ENCODE measurements at places on chromosomes 16 and 17.

- DNase-seq = no peak
Measured at GRCh38 chr17:74211912-74212208, 1.5 kb upstream of the TTYH2 start.

DNA sequence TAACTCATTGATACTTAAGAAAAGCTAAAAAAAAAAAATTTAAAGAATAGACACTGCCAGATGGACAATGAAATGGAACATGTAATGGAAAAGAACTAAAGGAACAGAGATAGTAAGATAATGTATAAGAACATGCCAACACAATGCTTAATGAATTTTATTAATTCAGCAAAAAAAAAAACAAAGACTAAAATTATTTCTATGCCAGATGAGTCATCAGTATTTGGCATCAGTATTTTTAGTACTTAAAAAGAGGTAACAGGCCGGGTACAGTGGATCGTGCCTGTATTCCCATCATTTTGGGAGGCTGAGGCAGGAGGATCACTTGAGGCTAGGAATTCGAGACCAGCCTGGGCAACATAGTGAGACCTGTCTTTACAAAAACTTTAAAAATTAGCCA lies 168.5 kb downstream of the CYB561 start:
- DNase-seq = no peak

DNA sequence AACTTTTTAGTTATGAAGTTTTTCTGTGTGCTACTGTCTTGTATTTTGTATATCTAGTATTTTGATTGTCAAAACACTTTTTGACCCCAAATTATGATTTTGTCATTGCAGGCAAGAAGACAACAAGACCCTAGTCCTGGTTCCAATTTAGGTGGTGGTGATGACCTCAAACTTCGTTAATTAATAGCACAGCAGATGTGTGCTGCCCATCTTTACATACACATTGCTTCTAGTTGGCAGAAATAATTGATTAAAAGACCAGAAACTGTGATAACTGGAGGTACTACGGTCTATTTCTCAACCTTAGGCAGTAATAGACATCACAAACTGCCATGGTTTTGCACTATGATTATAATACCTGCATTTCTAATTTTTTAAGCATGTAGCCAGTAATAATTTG lies 11.1 kb upstream of the PHAF1 start:
- no peak for DNase-seq

GRCh38 chr17:850851-851763 lies 69.0 kb downstream of the MRM3 start:
- no peak for DNase-seq

- no peak for DNase-seq
Measured at GRCh38 chr16:3089717-3090592, 9.1 kb downstream of the ZSCAN10 start.

DNA sequence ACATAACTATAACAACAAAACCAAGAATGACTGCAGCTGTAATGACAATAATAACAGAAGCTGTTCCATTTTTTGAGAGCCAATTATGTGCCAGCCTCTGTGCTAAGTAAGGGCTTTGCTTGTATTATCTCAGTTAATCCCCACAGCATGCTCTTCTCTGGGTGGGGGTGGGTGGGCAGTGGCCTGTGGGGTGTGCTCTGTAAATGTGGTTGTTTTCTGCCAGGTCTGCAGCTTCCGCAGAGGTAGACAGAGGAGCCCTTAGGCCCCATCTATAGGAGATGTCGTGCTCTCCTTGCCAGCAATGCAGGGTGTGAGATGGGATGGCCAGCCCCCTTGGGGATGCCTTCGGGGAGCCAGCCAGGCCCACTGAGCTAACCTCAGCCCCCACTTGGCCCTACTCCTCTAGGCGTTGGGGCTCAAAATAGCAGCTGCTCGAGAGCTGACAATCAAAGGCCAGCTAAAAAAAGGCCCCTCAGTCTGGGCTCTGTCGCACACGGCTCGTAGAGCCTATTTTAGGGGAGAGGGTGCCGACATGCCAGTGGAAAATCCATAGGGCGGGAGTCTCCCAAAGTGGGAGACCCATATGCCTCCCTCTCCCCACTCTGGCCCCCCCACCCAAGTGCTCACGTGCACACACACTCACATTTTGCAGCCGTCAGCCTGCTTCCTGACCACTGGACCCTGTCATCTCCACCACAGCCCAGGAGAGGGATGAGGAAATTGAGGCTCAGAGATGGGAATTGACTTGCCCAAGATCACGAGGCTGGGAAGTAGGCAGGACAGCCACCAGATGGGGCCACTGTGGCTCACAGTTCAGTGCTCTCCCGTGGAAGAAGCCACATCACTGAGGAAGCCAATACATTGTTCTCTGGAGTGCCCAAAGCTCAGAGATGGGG lies 15.8 kb downstream of the CDH16 start:
- DNase-seq = no peak

DNA sequence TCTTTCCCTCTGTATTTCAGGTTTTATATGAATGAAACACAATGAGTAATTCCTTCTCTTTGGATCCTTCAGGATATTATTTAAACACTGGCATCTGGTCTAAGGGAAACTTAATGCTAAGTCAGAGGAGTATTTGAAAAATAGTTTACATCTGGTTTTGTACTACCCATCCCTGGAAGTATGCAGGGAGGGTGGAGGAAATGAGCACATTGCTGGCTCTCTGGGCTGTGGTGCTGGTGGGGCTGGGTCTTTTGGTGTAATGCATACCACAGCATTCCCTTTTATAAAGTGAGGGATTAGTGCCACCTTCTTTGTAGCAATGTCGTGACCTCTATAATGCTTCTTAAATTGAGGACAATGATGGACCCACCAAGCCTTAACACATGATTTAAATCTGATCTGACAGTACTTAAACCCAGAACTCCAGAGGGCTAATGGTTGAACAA lies 105.5 kb upstream of the AXIN2 start:
- DNase-seq = no peak

GRCh38 chr16:79792664-79793351 lies 192.3 kb upstream of the MAF start:
- DNase-seq = no peak

DNA sequence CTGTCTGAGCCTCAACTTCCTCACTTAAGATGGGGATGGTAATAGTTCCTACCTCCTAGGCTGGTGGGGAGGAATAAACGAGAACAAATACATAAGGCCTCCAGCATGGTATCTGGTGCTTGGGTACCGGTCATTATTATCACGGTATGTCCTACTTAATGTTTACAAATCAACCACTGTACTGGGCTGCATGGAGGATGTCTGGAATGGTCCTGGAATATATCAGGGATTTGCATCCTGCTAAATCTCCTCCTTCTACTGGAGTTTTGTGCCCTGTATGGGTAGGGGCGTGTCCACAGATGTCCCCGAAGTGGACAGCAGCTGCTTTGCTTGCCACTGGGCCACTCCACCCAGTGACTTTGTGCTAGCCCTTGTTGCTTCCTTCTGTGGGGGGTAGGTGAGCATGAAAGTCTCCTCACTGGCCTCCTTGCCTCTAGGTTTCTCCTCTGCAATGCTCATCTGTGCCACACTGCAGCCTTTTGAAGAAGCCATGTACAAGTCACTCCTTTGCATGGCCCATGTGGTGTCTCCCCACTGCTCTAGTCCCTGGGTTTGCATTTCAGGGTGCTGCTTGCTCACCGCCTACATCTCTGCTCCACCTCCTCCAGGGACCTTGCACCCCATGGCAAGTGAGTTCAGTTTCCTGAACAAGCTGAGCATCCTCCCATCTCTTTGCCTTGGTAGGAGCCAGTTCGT lies 2.2 kb upstream of the CMIP start:
- no peak for DNase-seq

DNA sequence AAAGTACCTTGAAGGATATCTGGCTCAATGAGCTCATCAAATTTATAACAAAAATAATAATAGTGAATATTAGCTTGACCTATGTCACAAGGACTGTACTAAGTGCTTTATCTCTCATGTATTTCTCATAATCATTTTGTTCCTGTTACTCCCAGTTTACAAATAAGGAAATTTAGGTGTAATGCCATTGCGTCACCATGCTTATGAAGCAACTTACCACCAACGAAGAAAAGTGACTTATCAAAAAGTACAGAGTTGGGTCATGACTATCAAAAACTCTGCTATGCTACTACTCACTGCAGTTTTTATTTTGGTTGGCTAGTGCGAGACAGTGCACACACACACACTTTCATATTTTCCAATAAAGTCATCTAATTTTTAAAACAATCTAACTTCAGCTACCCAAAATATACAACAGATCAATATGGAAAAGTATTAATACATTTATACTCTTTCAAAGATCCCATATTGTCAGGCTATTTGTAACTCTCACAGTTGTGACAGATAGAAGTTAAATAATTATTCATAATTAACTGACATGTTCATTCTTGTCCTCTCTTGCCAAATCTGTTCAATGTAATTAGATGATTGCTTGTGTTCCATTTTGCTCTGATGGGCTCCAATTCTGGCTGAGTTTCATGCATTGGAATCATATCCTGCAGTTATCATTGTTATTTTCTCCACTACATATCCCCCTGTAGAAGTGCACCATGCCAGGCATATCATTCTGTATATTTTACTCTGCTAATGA lies 119.4 kb downstream of the KCNJ2 start:
- DNase-seq = peak; percentile 64

DNA sequence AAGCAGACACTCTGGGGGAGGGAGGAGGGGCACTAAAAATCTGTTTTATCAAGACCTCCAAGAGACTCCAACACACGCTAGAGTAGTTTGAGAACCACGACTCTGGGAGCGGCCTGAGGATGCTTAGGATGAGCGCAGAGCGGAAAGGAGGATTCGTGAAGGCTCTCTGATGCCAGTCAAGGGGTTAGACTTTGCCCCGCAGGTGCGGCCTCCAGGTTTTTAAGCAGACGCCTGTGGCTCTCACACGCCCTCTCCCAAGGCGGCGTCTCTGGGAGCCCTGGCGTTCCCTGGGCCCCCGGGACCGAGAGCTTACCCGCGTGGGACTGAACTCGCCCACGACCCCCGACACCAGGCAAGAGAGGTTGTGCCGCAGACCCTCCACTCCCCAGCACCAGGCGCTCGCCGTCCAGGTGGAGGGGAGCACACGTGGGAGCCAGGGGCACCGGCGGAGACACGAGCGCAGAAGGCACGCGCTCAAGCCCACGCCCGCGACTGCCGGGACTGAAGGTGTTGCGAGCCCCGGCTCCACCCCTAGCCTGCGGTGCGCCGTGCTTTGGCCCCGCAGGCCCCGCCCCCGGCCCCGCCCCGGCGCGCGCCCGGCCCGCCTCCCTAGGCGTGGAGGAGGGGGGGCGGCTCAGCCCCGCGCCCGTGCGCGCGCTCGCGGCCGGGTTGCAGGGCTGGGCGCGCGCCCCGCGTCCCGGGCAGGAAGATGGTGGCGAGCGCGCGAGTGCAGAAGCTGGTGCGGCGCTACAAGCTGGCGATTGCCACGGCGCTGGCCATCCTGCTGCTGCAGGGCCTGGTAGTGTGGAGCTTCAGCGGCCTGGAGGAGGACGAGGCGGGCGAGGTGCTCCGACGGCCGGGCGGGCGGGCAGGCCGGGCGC lies at the start of gene XYLT2:
TSS of gene XYLT2 (plus strand) at position 695 of the 881 bp plus-strand sequence. CDS start at position 710, 15 bp downstream.
- peak; percentile 89 for DNase-seq

- no peak for DNase-seq
Measured at GRCh38 chr16:78128913-78129312, 29.5 kb downstream of the WWOX start.

- DNase-seq = no peak
Measured at GRCh38 chr17:273981-274832, 78.4 kb downstream of the RPH3AL start.

- no peak for DNase-seq
Measured at GRCh38 chr16:85650844-85651628, 37.7 kb downstream of the GINS2 start.

DNA sequence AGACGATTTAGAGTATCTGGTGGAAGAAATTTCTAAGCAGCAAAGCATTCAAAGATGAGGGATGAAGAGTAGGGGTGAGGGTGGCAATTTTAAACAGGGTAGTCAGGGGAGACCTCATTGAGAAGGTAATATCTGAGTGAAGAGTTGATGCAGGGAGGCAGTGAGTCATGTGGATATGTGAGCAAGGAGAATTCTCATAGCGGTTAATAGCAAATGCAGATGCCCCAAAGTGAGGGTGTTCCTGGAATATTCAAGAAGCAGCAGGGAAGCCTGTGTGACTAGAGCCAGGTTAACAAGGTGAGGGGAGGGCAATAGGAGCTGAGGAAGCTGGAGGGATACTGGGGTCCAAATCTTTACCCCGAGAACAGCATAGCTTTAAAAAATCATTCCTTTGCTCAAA lies 114.3 kb downstream of the SPACA3 start:
- no peak for DNase-seq

DNA sequence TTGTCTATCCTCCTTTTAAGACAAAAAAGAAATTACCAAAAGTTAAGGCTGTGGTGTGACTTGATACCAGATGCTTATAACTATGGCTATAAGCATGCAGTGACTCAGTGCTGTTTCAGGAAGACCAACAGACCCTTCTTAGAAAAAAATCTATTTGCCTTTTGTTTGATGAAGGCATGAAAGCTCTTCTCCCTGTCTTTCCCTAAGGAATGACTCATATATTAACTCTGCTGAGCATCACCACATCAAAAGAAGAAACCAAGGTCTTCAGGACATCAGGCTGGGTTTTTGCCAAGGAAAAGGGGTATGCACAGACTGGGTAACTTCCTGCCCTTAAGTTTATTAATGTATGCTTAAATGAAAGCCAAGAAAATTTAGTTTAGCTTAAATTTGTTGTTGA lies 47.1 kb downstream of the VMP1 start:
- peak; percentile 41 for DNase-seq

- peak; percentile 21 for DNase-seq
Measured at GRCh38 chr17:59406808-59407381, 75.4 kb downstream of the YPEL2 start.

GRCh38 chr17:4093456-4093855 lies 49.4 kb downstream of the ZZEF1 start:
- no peak for DNase-seq

- DNase-seq = peak; percentile 67
Measured at GRCh38 chr16:85171759-85172454, 59.6 kb upstream of the CIBAR2 start.

DNA sequence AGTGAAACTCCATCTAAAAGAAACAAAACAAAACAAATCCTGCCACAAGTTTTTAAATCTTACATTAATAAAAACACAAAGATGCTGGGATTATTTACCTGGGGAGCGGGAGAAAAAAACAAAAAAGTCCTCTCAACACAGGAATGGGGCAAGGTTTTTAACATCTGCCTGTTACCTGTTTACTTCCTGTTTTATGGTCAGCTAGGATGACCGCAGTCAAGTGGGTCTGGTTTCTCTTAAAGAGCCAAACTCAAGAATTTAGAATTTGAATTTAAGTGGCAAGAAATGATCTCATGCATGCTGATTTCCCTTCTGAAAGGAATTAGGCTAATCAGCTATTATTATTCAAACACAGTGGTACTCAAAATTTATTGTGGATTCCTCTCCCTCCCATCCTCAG lies 39.7 kb upstream of the TBC1D3K start:
- peak; percentile 3 for DNase-seq
